RPMI8226 (cell line): ENCODE measurements at places on chromosomes 6 and 20.

DNA sequence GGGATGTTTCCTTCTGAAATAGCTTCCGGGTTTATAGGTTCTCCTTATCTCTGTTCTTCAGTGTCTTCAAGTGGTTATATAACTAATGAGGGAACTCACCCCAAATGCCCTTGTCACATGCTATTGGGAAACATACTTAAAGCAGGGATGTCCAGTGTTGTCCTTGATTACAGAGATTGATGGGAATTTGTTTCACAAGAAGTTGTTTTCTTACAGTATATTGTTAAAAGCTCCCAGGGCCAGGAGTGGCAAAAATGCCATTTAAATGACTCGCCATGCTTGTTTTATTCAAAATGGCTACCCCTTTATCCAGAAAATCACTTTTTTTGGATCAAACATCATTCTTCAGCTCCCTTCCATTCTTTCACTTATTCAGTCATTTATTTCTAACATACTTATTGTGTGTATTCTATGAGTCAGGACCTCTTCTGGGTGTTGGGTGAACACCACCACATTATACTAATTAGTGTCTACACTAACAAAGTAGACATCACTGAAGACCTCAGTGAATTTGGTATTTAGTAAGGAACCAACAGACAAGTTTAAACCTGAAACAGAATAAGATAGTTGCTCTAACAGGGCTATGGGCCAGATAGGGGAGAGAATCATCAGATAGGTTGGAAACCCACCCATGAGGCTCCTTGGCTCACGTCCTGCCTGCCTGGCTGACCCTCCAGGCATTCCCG, 791.1 kb downstream of the MAFB start:
- no peak for DNase-seq

- no peak for DNase-seq
These were observed 158.5 kb downstream of the NFATC2 start for GRCh38 chr20:51383891-51384510.

GRCh38 chr6:1482381-1483166, 93.2 kb downstream of the FOXF2 start:
- peak; percentile 67 for DNase-seq

- DNase-seq = no peak
These were observed 126.7 kb upstream of the MLIP start for GRCh38 chr6:53984581-53984980.
